ENCODE measurements at places on chromosomes 16 and 17.

DNA sequence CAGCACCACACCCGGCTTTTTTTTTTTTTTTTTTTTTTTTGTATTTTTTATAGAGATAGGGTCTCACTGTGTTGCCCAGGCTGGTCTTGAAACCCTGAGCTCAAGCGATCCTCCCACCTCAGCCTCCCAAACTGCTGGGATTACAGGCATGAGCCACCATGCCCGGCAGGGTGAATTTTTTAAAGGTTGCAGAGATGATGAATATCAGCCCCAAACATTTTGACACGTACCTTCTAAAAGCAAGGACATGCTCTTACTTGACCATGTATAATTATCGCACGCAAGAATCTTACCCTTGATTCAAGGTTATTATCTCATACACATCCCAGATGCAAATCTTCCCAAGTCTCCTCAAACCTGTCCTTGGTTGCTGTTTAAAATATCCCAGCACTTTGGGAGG, 4.3 kb upstream of the FOXC2 start:
- DNase-seq = no peak

DNA sequence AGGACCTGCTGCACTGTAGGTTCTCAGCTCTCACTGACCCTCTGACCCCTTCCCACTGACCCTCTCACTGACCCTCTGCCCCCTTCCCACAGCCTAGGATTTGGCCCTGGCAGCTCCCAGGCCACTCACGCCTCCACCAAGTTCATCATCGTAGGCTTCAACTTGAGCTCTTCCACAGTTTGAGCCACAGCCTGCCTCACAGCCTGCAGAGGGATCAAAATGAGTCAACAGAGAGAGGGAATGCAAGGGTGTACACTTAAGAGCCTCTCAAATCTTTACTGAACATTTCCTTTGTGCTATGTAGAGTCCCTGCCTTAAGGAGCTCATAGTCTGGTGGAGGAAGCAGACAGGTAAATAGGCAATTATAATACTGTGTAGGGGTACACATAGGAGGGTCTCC, 12.1 kb downstream of the HEATR9 start:
- no peak for DNase-seq

DNA sequence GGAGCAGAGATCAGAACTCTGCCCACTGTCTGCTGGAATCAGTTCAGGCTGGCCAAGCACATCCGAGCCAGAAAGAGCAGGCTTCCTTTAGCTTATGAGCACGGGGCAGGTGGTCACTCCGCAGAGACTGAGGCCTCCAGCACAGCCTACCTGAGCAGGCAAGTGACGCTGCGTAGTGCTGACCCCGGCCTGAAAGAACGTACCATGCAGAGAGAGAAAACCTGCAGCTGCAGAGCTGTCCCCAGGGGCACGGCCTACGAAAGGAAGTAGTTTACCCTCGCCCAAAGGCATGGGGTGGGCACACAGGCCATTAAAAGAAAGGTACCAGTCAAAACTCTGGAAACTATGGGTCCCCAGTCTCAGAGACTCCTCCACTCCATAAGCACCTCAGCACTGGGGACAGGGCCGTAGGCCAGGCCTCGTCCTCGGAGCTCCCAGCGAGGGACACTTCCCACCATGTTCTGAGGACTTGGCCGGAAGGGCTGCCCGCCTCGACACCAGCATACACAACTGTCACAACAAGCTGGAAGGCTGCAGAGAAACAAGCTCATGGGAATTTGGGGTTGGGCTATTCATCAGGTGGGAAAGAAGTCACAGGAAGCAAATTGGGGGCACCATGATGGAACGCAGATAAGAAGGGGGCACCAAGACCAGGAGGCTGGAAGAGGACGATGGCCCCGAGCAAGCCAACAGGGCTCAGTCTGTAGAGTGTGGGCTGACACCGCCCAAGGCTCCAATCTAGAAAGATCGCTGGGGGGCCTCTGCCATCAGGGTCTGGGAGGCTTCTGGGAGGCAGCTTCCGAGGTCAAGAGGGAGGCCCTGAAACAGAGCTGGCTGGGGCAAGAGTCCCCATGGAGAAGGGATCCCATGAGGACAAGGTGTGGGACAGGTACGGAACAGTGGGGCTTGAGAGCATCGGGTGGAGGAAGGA, 21.2 kb downstream of the MEAK7 start:
- no peak for DNase-seq

GRCh38 chr17:11948789-11949188, 48.5 kb downstream of the ZNF18 start:
- no peak for DNase-seq

DNA sequence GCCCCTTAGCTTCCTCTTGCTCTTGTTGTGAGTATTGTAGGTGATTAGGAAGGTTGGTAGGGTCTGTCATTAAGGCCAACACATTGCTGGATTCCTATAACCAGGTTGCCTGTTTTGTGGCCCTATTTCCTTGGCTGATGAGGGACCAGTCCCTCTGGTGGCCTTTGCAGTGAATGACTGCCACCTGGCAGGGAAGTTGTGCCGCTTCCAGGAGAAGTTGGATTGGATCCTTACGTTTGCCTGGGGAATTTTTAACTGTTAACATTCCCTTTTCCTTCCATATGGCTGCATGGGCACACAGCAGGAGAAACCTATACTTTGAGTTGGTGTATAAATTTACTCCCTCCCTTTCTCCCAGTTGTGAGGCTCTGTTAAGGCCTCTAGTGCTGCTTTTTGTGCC, 32.4 kb downstream of the LCMT1 start:
- peak; percentile 39 for DNase-seq

Measured in HEK293T (cell line).